ENCODE measurements at places on chromosomes 7 and 10.

- no peak for DNase-seq
Observed at GRCh38 chr10:99809931-99810615, 27.6 kb downstream of the ABCC2 start.

DNA sequence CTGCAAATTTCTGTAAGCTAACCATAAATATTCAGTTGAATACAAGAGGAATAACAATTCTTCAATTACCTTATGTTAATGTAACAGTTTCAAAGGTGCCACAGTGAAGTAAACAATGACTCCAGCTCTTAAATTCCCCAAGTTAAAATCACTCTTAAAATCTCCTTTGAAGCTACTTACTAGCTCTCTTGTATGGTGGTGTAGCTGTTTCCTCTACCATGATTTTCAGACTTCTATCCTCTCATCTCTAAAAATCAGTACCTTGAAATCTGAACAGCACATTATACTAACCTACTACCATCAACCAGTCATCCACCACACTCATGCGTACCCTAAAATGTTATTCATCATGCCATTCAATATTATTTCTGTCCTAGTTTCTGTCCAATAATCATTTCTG, 29.6 kb downstream of the JMJD1C start:
- DNase-seq, result no peak

- no peak for DNase-seq
Observed at GRCh38 chr10:42970451-42971250, 106.2 kb upstream of the RET start.

GRCh38 chr10:97163781-97164501, 21.8 kb downstream of the SLIT1 start:
- no peak for DNase-seq

DNA sequence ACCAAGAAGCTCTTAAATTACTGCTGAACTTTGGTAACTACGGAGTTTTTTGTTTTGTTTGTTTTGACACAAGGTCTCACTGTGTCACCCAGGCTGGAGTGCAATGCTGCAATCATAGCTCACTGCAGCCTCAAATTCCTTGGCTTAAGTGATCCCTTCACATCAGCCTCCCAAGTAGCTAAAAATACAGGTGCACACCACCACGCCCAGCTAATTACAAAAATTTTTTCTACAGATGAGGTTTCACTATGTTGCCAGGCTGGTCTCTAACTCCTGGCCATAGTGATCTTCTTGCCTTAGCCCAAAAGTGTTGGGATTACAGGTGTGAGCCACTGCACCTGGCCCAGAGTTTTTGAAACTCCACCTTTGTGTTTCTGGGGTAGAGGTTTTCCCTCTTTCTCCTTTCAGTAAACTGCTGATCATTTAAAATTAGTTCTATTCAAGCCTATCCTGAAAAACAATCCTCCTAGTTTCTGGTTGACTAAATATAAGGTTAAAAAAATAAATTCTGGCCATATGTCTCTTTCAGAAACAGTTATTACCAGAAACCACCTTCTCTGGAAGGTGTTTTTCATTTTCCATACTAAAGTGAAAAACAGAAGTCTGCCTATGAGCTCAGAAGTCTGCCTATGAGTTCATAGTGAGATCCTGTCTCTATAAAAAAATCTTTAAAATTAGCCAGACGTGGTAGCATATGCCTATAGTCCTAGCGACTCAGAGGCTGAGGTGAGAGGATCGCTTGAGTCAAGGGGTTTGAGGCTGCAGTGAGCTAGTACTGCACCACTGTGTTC, 63.9 kb downstream of the VOPP1 start:
- DNase-seq, result no peak

GRCh38 chr10:46523962-46524471, 32.4 kb downstream of the GPRIN2 start:
- DNase-seq, result no peak

DNA sequence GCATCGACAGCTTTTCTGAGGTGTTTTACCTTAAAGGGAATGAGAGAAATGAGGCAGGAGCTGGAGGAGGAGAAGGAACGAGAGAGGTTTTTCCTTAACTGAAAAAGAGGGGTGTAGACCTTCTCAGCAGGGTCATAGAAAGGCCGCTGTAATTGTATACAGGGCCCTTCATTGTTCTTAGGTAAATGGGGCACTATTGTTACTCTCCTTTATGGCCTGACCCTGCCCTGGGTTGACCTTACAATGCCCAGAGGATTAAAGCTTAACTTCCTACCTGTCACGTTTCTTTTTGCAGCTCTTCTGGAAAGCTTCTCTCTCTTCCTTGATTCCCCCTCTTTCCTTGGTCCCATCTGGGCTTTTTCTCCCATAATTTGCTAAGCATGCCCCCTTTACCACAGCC, 13.7 kb upstream of the PDLIM1 start:
- no peak for DNase-seq

DNA sequence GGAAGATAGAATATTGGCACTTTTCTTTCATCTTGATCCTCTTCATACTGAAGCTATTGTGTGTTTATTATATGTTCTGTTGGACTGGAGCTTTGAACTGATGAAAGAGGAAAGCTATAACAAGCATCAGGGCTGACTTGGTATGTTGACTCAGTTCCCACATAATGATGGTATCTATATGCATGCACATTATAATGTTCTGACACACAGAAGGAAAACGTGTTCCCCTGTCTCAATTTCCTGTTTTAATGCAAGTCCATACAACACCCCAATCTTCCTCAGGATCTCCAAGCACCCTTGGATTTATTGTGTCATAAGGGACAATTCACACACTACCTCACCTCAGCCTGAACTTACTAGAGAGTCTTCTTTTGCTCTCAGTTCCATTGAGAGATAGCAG, 8.3 kb upstream of the WASL start:
- DNase-seq, result no peak
